ENCODE measurements at places on chromosomes 4 and X.

GRCh38 chrX:45011131-45011530 lies 138.1 kb downstream of the KDM6A start:
- no peak for DNase-seq

- peak; percentile 25 for DNase-seq
These were observed 154.2 kb downstream of the RAB28 start for GRCh38 chr4:13329963-13330362.

DNA sequence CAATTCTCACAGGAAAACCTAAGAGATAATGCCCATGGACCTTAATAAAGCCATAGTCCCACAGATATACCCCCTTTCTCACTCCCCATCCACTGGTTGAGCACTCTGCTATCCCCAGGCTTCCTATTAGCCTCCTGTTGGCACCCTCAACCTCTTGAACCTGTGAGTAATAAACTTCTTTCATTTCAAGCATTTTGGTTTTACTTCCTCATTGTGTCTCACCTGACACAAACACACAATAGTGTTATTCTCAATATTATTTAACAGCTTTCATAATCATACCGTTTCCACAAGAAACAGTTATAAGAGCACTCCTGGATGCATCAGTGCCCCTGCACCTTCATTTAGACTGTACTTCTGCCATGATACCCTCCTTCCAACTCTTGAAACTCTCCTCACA lies 56.8 kb downstream of the TRPC5 start:
- DNase-seq, result no peak

DNA sequence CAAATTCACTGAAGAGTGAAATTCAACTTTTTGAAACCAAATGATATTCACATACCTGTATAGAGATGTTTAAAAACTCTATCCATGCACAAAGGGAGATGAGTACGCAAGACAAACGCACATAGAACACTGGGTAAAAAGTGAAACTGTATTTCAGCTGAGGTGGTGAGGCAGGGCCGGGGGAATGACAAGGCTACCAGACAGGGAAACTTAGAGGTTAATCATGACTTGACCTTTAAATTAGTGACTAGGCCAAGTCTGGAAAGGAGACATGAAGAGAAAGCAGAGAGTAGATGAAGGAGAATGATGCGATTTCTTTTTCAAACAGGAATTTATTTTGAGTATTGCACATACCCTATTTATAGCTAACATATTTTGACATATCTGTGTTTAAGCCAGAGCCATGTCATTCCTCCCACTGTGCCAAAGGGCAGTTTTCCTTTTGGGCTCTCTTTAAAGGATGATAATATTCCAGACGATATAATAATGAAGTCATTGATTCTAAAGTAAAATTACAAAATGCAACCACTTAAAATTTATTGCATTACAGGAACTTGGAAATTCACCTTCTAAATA lies 49.4 kb downstream of the ARHGEF6 start:
- DNase-seq, result no peak

DNA sequence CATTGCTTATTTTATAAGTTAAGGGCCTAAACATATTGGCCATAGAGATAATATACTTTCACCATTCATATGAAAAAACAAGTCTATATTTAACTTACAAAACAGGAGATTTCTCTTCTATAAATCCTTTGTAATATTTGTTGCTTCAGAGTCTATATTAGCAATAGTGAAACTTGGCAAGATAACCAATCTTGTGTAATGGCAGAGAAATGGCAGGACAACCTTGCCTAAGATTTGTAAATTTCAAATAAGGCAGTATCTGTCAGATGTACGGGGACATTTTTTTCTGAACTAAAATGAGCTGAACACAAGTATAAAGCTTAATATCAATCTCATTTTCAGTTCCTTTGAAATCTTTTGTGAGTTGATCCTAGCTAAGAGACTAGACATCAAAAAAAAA lies 17.8 kb upstream of the CPEB2 start:
- no peak for DNase-seq

GRCh38 chr4:66045913-66046312 lies 375.6 kb upstream of the EPHA5 start:
- no peak for DNase-seq

- peak; percentile 43 for DNase-seq
These were observed 363.8 kb upstream of the FTHL17 start for GRCh38 chrX:31435592-31435991.

- no peak for DNase-seq
These were observed 18.8 kb upstream of the YTHDC1 start for GRCh38 chr4:68368691-68369131.

DNA sequence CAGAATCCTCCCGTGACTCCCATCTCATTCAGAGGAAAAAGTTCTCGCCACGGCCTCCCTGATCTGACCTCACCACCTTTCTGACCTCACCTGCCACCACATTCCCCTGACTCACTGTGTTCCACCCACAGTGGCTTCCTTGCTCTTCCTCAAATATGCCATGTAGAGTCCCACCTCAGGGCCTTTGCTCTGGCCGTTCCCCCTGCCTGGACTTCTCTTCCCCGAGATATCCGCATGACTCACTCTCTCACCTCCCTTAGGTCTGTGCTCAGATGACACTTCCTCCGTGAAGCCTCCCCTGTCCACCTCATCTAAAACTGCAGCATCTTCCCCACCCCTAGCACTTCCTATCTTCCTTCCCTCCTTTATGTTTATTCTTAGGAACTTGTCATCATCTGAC lies 7.2 kb upstream of the TSPYL2 start:
- no peak for DNase-seq

DNA sequence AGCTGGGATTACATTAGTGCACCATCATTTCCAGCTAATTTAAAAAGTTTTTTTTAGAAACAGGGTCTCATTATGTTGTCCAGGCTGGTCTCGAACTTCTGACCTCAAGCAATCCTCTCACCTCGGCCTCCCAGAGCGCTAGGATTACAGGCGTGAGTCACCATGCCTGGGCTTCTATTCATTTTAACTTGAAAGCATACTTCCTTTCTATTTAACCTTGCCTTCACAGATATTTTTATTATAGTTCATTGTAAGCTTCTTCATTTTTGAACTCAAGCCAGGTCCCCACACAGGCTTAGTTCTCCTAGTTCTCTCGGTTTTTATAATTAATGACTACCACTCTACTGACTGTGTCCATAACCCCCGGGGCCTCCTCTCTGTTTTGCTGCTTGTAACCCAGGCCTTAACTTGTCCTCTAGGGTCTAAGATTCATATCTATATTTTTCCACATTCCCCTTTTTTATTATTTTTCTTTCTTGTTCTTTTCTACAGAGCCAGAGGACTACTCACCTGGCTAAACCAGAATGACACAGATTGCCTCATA lies 50.7 kb downstream of the SNX12 start:
- DNase-seq, result no peak

DNA sequence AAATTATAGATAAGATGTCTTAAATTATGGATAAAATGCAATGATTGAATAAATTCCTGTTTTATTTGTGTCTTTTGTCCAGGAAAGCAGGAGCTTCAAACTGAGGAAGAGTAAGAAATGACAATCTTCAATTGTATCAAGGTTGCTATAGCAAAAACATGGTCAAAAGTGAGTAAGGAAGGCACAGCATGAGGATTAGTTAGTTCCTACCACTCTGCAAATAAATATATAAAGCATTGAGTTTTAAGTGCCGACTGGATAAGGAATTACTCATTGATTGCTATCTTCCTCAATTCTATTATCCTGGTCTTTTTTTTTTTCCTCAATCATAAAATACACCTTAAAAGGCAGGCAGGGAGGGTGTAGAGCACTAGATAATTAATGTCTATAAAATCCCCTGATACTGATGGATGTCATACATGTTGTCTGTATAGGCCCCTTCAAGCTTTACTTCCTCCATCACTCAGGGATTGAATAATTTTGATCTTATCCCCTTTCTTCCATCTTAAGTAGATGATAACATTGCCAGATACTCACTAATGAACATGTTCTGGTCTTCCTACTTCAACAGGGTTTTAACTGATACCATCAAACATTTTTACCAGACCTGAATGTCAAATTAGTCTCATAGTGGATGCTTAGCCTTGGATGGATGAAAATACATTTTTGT lies 86.6 kb downstream of the MID1 start:
- no peak for DNase-seq

DNA sequence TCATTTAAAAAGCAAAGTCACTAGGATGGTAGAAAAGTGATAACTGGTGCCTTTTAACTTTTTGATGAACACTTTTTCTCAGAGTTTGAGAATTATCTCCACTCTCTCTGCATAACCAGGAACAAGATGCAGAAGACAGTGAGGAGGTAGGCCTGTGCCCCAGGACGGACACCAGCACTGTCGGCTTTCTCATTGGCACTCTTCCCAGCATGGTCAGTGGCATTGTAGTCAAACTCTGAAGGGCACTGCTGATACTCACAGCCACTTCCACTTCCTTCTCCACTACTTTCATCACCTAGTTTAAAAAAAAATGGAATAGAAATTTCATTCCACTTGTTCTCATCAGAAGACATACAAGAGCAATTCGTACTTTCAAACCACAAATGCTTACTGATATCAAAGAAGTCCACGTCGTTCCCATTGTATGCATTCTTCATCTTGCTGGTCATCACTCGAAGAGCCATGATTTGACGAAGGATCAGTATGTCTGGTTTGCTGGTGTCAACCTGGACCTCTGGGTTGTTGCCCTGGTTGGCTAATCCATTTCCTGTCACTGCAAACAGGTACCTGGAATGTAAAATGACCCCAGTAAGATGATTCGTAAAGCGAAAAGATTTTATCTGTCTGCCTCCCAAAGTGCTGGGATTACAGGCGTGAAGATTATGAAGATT lies 84.8 kb upstream of the TFDP3 start:
- no peak for DNase-seq

- DNase-seq, result no peak
These were observed 6.1 kb downstream of the GASK1B start for GRCh38 chr4:158166701-158167100.

DNA sequence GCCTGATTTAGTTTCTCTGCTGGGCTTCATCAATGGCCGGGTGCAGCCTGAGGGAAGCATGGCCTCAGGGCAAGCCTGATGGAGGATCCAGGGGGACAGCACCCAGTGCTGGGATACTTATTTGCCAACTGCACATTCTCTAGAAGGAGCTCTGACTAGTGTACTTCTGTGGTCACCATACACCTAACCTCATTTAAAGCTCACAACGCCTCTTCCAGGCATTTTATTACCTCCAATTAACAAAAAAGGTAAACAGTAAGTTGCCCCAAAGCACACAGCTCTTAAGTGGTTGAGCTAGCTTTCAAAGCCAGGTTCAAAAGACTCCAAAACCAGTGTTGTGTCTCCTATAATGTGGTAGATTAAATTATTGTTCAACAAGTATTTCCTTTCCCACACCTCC lies 26.8 kb upstream of the ATXN3L start:
- DNase-seq, result no peak

DNA sequence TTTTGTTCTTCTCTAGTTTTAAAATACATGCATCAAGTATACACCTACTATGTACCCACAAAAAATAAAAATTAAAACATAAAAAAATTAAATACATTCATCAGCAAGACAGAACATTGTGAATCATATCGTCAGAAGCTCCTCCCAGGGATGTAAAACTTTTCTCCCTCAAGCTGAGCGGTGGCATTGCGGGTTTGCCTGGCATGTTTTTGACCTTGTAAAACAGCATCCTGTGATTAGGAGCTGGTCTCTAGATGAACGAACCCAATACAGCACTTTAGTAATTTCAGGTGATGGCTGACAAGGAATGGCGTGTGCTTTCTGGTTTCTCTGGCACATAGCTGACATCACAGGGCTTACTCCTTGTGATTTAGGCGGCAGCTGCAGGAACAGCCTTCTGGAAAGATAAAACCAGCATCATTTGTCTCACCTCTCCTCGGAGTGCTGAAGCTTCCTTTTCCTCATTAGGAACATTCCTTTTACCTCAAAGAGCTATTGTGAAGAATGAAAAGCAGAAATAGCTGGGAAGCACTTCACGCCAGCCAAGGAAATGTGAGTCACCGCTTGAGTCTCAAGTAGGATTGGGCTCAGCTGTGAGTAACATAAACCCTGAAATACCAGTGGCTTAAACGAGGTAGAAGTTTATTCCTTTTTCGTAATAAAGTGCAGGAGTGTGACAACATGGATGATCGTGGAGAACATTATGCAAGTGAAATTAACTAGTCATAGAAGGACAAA lies 44.3 kb downstream of the NYX start:
- no peak for DNase-seq

- no peak for DNase-seq
These were observed 650.2 kb upstream of the DIPK2B start for GRCh38 chrX:45850775-45851433.

GRCh38 chrX:39762266-39762841 lies 335.4 kb downstream of the BCOR start:
- no peak for DNase-seq

DNA sequence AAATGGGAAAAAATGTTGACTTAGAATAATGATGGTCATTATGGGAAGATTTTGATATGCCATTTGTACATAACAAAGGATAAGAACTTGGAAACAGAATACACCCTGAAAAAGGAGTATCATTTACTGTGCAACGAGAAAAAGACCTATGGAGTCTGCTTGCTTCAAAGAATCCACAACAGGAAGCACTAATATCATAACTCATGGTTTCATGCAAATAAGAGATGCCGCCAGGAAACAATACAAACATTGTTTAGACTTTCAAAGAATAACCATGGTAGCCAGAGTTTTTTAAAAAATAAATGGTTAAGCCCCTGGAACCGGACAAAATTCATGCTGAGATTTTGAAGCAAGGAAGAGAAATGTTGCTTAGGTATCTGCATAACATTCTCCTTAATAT lies 139.9 kb upstream of the ETNPPL start:
- no peak for DNase-seq

GRCh38 chrX:95760356-95760755 lies 924.3 kb upstream of the DIAPH2 start:
- DNase-seq, result no peak

DNA sequence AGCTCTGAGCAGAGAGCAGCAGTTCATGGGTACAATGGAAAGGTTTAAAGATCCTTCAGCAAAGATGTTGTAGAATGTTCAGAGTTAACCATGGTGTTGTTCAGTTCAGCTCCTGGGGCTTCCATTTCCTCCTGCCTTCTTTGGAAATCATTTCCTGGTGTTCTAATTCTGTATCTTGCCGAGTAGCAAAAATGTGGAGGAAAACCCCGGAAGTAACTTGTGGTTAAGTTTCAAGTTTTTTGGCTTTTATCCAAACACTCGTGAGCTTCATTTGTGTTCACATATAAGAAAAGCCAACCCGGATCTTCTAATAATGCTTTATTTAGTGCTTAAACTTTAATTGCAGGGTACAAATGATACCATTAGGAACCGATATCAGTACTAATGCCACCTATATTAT lies 33.6 kb upstream of the ARX start:
- DNase-seq, result no peak

GRCh38 chr4:100631281-100631968 lies 113.6 kb upstream of the EMCN start:
- no peak for DNase-seq

GRCh38 chr4:142485452-142485851 lies 360.6 kb downstream of the INPP4B start:
- no peak for DNase-seq
